ENCODE measurements at places on chromosomes 12 and 14.

GRCh38 chr14:31013841-31014240, 11.6 kb upstream of the AP4S1 start:
- no peak for DNase-seq

GRCh38 chr12:130588696-130589539, 127.2 kb downstream of the RIMBP2 start:
- no peak for DNase-seq

DNA sequence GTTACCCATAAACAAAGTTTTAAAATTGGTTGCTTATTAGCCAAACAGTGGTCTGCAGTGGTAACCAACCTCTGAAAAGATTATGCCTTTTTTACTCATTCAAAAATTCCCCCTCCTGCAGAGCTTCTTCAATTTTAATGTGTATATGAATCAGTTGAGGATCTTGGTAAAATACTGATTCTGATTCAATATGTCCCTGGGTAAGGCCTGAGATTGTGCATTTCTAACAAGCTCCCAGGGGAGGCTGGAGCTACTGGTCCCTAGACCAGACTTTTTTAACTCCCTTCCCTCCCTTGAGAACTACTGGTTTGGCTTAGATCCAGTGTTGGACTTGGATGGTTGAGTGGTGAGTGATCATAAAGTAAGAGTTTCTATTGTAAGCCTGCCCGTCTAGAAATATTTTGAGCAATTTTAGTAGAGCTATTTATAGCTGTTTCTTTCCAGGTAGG, 90.2 kb downstream of the FUT8 start:
- no peak for DNase-seq

GRCh38 chr14:50649691-50650090, 18.4 kb downstream of the SAV1 start:
- no peak for DNase-seq

DNA sequence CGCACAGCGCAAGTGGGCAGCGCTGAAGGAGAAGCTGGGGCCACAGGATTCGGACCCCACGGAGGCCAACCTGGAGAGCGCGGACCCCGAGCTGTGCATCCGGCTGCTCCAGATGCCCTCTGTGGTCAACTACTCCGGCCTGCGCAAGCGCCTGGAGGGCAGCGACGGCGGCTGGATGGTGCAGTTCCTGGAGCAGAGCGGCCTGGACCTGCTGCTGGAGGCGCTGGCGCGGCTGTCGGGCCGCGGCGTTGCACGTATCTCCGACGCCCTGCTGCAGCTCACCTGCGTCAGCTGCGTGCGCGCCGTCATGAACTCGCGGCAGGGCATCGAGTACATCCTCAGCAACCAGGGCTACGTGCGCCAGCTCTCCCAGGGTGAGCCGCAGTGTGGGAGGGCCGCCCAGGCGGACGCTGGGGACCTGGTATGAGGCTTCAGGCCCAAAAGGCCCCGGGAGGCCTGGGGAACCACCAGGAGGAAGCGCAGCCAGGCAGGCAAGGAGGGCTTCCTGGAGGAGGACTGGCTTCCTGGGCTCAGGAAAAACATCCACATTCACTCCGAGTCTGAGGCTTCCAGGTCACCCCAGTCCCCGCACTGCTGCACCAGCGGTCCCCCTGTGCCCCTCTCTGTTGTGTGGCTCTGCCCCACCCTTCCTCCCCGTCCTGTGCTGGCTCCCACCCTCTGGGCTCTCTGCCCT, 12.1 kb downstream of the INF2 start:
- no peak for DNase-seq

DNA sequence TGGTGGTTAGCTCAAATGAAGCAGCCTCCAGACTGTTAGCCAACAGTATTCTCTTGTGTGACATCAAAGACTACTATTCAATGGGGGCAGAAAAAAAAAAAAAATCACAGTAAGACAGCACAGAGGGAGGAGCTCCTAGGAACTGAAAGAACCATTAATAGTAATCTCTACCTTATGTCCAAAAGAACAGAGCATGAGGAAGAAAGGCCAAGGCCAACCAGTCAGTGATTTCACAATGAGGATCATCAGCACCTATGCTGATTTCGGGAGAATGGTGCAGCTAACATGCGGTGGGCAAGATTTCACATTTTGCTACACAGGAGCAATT, 66.3 kb upstream of the SOX5 start:
- DNase-seq = no peak

- peak; percentile 79 for DNase-seq
Measured at GRCh38 chr12:92827836-92828431, 101.2 kb downstream of the EEA1 start.

GRCh38 chr12:81530352-81530751, 228.8 kb downstream of the PPFIA2 start:
- DNase-seq = no peak

GRCh38 chr14:54104601-54105145, 148.0 kb upstream of the BMP4 start:
- DNase-seq = no peak

GRCh38 chr12:47705229-47705565, 633 bp downstream of the RPAP3 start:
- DNase-seq = no peak

DNA sequence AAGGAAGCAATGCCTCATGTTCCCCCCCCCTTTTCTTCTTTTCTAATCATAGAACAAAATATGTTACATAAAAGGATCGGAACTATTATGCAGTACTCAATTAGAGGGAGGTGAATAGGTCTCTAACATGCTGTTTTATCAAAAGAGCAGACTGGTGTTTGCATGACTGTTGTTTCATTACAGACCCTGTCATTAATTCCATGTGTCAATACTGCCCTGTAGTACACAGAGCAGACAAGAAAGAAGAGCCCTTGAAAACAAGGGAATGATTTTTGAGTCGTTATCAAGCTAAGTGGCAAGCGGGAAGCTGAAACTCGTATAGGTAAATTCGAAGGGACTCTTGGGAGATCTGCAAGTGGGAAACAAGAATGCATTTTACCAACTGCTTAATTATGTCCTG, 76.9 kb upstream of the TMEM263 start:
- DNase-seq = no peak

DNA sequence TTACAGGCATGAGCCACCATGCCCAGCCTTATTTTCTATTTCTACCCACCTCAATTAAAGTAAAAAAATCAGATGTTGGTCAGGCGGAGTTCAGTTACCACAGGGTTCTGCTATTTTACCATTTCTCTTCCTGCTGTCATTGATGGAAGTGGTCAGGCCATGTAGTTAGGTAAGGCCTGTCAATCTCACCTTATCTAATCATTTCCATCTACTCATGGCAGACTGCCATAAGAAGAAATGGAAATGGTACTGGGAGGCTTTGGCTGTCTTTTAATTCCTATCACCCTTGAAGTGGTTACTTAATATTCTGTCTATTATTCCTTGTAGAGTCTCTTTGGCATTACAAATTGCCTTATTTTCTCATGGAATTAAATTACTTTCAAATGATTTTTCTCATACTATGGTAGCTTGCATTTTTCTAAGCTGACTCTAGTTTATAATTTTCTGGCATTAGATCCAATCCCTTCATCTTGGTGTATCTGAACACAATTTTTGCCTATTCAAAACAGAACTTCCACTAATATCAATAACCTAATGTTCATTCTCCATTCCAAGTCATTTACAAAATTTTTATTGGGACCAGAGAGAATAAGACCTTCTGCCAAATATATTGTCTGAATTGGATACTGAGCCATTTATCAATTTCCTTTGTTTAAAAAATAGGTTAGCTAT, 198.7 kb downstream of the DACT1 start:
- peak; percentile 19 for DNase-seq

GRCh38 chr12:111488271-111488670, 82.5 kb downstream of the SH2B3 start:
- DNase-seq = no peak

DNA sequence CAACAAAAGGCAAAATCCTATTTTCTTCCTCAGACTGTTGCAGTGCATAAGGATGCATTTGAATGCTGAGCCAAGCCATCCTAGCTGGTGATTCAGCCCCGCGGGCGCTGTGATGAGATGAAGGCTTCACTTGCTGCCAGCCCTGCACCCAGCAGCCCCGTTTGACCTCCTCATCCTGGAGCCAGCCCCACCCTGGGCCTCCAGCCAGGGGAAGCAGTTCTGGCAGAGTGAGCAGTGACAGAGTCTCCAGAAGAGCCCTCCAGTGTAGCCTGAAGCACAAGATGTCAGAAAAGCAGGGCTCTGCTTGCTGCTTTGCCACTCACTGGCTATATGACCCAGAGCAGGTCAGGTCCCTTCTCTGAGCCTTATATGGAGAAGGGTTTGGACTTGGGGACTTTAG, 96.2 kb upstream of the HSPB8 start:
- no peak for DNase-seq

- DNase-seq = no peak
Measured at GRCh38 chr12:132606466-132606865, 3.9 kb downstream of the LRCOL1 start.
